ENCODE measurements at places on chromosomes 12 and 14.

DNA sequence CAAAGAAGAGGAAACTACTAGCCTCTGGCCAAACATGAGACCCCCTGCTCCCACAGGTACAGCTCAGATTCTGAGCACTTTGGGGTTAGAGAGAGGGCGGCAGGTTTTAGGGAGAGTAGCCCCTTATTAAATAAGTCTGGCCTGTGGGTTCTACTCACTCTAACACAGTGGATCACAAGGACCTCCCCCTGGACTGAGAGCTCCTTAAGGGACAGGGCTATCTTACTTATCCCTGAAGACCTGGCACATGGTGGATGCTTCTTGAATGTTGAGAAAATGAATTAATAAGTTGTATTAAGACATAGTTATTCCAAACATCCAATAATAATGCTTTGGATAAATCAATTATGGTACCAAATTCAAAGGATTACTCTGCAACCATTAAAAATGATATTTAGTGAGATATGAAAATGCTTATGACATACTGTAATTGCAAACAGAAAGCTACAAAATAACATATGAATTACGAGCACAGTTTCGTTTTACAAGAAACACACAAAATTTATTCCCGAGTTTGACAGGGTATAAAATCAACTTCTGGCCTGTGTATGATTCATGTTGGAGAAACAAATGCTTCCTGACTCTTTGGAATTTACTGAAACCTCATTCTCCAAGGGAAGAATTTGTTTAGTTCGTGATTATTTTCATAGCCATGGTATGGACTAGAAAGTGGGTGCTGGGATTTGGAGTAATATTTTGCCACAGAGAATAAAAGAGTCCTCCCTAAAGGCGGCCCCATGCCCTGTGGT is 59.3 kb upstream of the BDKRB2 start:
- DNase-seq = no peak

DNA sequence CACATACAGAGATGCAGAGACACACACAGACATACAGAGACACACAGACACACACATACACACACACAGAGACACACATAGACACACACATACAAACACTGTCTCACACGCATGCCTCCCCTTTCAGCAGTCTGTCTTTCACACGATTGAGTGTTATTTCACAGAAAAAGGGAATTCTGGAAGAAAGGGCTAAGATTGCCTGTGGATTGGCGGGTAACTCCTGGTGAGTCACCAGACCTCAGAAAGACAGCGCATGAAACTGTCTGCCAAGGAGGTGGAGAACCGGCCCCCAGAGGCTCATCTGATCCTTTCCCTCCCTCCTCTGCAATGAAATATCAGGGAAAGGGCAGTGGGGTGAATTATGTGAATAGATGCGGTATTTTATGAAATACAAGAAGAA is 127.2 kb upstream of the GSC start:
- DNase-seq = no peak

- DNase-seq = no peak
Observed at GRCh38 chr12:46364300-46364696, 8.3 kb downstream of the SLC38A2 start.

DNA sequence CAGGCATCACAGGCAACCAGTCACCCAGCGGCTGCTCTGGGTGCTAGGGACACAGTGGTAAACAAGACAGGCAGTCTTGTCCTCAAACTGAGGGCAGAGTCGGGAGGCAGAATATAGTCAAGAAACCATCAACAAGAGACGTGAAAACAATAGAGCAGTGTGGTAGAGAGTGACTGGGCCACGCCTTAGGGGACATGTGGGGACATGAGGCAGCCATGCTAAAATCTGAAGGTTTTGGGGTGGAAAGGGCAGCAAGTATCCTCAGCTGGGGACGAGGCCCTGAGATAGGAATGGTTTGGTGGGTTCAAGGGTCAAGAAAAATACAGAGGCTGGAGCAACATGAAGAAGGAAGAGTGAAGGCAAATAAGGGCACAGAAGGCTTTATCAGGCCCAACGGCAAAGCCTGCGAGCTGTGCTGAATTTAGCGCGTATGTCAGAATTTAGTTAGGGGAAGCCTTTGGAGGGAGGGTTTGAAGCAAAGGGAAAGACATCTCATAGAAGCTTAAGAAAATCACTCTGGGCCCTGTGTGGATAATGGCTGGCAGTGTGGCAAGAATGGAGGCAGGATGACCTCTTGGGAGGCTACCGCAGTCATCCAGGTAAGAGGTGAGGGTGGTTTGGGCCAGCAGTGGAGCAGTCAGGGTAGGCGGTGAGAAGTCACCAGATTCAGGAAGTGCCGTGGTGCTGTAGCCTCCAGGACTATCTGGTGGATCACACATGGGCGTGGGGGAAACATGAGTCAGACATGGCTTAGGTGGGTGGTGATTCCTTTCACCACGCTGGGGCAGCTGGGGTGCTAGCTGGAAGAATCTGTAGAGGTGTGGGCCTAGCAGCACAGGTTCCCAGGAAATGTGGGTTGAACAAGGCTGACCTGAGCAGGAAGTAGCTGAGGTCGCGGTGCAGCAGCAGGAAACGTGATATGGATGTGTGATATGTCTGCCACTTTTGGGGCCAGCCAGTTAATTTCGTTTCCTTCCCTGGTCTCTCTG is 3.0 kb downstream of the EVL start:
- DNase-seq = peak; percentile 76

- DNase-seq = no peak
Observed at GRCh38 chr12:81208187-81208911, 130.5 kb downstream of the ACSS3 start.

- no peak for DNase-seq
Observed at GRCh38 chr12:30153981-30154380, 370.2 kb upstream of the TMTC1 start.

- DNase-seq = no peak
Observed at GRCh38 chr12:70785896-70786295, 134.6 kb downstream of the PTPRR start.

DNA sequence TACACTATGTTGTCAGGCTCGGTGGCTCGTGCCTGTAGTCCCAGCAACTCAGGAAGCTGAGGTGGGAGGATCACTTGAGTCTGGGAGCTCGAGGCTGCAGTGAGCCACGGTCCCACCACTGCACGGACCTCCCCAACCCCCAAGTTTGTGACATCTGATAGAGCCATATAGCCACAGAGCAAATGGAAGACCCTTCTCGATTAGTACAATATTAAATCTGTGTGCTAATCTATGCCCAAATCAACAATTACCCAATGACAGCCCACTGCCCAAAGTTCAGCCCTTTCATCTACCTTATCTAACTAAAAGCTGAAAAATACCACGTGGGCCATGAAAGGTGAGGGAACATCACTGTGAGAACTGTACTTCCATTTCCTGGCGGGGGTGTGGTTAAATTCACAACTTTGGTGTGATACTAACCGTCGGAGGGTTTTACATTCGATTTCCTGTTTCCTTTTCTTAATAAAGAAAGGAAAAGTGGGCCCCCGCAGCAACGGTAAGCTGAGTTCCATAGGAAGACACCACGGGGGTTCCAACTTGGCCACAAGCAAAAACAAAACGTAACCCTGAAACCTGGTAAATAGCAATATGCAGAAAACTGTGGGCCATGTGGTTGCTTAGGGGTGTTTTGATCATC is 31.2 kb upstream of the FOS start:
- peak; percentile 27 for DNase-seq

All from stimulated activated CD4-positive, alpha-beta T cell treated with anti-CD3 and anti-CD28 coated beads, TNF-alpha, amount 100 ng/mL, for 1 hour (primary cell).